ENCODE measurements at places on chromosomes 5 and 9. TPM values are rescaled to one million over a fixed set of nuclear protein-coding genes. Genes with fewer than 3 reads are reported as not detected.

The SLC34A3 gene
- not detected for total RNA-seq

The NDUFAF2 gene
- total RNA-seq, result 46.5 TPM

DNA sequence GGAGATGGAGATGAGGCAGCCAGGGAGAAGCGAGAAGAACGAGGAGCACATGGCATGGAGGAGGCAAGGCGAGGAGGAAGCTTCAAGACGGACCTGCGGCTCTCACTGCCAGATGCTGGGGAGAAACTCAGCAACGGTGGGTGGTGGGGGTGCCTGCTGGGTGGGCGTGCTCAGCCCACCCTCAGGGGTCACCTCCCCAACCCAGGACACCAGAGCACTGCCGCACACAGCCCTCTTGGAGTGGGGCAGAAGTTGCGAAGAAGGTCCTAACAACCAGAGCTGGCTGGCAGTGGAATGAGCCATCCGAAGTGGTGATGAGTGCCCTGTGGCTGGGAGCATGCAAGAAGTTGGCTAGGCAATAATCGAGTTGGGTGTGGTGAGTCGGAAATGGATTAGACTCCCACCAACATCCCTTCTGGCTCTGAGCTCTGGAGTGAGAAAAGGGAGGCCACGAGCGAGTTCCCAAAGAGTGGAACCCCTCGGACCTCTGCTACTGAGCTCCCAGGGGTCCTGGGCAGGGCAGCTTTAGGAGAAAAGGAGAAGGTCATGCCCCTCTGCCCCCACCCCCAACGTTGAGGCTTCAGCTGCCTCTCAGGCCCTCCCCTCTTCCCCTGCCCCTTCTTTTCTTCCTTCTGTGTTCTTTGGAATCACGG is 212.7 kb upstream of the MVB12B start:
- DNase-seq, result peak; percentile 8

DNA sequence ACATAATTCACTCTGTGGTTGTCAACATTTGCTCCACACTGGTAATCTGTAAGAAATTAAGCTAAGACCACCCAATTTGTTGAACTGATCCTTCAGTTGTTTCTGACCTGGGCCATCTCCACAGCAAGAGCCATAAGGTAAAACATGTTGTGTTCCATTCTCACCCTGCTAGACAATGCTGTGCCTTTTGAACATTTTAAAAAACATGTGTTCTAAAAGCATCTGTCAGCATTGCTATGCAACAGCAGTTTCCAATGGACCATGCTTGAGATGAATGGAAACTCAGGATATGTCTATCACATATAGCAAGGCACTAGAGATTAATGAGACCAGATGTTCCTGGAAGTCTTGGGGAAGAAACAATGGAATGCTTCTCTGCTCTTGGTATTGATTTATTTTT is 455.1 kb upstream of the RGMB start:
- no peak for DNase-seq

GRCh38 chr5:8908055-8908683 is 637.7 kb downstream of the SEMA5A start:
- peak; percentile 90 for DNase-seq

GRCh38 chr5:170632985-170633234 is 129.1 kb downstream of the KCNIP1 start:
- DNase-seq, result peak; percentile 96

DNA sequence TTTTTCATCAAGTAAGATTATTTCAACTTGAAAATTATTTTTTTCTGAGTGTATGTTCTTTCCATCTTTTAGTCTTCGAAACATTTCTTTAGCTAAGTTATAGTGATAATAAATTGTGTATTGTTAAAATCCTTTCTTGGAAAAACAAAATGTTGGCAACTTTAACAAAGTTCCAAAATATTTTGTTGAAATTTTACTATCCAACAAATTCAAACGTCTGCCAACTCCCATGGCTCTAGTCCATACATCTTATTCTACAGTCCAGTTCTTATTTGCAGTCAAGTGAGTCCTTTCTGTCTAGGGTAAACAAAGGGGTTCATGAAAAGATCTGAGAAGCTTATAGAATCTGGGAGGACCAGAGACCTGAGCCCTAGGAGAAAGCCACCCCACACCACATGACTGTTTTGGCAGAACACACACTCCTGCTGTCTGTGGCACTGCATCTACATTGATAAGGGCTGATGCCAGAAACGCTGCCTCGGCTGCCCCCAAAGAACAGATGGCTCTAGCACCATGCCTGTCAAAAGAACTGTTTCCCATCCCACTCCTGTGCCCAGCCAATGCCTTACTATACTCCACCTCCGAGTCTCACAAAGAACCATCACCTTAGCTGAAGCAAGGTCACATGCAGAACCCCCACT is 47.5 kb downstream of the FEM1C start:
- DNase-seq, result no peak

GRCh38 chr5:88539026-88539425 is 270.4 kb upstream of the TMEM161B start:
- DNase-seq, result no peak

The PCDHGC5 gene
- total RNA-seq, result 0.78 TPM

DNA sequence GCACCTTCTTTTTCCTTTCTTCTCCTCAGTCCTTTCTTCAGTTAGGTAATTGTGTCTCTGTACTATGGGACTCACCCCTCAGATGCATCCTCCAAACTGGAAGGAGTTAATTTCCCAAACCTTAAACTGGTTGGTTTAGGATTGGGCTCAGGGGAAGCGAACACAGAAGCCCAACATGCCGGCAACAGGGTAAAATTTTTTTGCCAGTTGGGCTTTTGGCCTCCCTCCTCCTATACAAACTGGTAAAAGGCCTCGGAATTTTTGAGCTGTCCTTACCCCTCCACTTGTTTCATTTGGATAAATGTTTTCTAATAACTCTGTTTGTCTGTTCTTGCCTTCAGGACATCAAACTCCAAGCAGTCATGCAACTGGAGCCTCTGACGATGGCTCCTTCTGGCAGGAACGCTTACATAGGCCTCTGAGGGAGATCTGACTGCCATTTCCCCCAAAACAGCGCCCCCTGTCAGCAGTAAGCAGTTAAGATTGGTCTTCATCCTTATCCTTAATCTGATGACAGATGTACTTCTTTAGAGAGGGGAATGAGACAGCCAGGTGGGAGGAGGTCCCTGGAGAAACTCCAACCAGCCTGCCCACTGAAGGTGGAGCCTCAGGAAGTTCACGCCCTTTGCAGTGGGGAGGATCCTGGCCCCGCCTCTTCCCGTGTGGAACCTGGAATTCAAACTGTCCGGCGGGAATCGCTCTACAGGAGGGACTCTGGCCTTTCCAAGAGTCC is 57.8 kb upstream of the SPINK5 start:
- DNase-seq, result peak; percentile 69

The LSM11 gene
- total RNA-seq, result 3.9 TPM

The PCDHA3 gene
- 0.67 TPM for total RNA-seq

The TNFSF8 gene
- not detected for total RNA-seq

The ST8SIA4 gene
- total RNA-seq, result 0.50 TPM

The CFAP77 gene
- 0.52 TPM for total RNA-seq

DNA sequence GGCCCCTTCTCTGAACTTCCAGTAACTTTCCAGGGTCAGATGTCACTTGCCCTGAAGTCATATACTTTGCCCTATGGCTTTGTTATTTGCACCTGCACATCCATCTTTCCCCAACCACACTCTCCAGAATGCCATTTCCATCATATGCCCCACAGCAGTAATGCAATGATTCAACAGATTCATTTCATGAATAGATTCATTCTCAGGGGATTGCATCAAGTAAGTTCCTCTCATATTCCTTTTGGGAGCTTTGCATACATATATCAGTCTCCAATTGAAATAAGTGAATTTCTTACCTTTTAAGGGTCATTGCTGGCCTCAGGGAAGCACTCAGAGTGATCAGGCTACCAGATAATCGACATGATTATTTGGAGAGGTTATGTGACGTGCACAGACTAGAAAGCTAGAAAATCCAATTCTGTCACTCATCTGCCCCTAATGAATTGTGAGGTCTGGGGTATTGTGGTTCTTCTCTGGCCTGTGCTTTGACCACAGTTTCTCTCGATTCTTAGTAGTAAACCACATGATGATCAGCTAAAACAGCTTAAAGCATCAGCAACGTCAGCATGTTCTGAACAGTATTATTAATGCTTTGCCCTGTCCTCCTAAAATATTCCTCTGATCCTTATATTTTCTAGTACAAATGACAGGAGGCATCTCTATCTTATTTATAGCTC is 179.9 kb downstream of the ATPSCKMT start:
- DNase-seq, result no peak

GRCh38 chr5:15069407-15069905 is 197.9 kb upstream of the ANKH start:
- DNase-seq, result no peak

DNA sequence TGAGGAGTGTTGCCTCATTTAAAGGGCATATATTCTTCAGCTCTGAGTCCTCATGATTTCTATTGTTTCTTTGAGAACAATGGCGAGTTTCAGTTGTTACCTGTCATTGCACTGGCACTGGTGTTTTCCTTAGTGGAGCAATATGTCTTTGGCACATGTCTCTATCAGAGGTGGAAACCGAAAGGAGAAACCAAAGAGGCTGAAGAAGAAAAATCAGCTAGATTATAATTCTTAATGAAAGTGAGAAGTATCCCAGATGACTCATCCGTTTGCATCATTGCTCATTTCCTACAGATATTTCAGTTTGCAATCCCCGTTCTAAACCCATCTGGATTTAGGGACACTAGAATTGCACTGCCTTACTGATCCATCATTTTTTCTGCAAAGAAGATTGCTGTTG is 324.6 kb downstream of the TMEM232 start:
- DNase-seq, result no peak

- no peak for DNase-seq
These were observed 3.6 kb upstream of the NPR3 start for GRCh38 chr5:32707418-32707997.

GRCh38 chr9:94779031-94779430 is 52.5 kb downstream of the AOPEP start:
- no peak for DNase-seq

GRCh38 chr5:155767470-155767869 is 559.5 kb upstream of the SGCD start:
- no peak for DNase-seq

GRCh38 chr9:136644343-136644592 is 18.4 kb upstream of the EGFL7 start:
- no peak for DNase-seq

The SLC27A6 gene
- total RNA-seq, result 4.5 TPM

GRCh38 chr5:30959238-30959637 is 234.2 kb upstream of the CDH6 start:
- DNase-seq, result no peak

DNA sequence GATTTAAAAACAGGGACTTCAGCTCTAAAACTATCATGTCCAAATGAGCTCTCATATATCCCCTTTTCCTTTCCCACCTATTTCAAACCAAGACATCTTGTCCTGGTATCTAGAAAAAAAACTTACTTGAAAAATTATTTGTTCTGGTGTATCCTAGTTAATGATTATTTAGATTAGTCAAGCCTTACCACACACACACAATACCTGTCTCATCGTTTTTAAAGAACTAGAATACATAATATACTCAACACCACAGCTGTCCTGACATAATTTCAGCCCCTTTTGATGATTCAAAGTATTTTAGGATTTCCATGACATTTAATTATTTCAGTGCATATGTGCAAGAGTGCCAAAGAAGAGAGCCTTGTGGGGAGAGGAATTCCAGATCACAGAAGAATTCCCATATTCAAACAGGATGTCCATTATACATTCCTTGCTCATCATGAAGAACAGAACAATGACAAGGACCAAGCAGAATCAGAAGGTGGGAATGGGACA is 233.7 kb downstream of the SMARCA2 start:
- no peak for DNase-seq

The SPATA31D4 gene
- total RNA-seq, result not detected

- no peak for DNase-seq
These were observed 74.5 kb upstream of the WWC1 start for GRCh38 chr5:168216989-168217388.

- DNase-seq, result no peak
These were observed 3.8 kb downstream of the NOL6 start for GRCh38 chr9:33469891-33470290.

DNA sequence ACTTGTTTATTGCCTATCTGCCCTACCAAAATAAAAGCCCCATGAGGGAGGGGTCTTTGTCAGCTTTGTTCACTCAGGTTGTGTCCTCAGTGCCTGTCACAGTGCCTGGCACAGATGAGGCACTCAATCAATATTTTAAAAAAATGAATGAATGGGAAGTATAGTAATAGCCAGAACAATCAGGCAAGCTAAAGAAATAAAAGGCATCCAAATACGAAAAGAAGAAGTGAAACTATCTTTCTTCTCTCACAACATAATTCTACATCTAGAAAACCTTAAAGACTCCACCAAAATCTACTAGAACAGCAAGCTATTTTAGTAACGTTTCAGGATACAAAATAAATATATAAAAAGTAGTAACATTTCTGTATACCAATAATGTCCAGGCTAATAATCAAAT is 37.8 kb upstream of the C5orf63 start:
- DNase-seq, result no peak

DNA sequence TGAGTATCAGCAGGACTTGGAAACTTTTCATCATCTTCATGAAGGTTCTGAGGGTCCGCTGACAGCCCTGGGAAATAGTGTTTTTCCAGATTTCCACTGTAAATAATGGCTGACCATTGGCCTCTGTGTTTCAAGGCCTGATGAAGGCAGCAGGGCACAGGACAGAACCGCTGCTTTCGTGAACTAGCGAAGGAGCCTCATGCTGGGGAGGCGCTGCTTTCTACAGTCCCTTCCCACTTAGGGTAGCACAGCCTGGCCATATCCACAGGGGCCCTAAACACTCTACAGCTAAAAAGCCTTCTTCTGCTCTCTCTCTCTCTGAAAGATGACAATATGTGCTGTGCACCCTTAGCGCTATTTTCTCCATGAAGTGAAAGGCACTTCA is 118.2 kb downstream of the MED27 start:
- no peak for DNase-seq

The FBP1 gene
- total RNA-seq, result 1.0 TPM

- DNase-seq, result no peak
These were observed 68.4 kb downstream of the PDZD2 start for GRCh38 chr5:31707329-31707728.

All from H1 (cell line).